ENCODE measurements at places on chromosomes 5 and 9. TPM values are rescaled to one million over a fixed set of nuclear protein-coding genes. Genes with fewer than 3 reads are reported as not detected.

GRCh38 chr9:78210841-78211301 is 25.0 kb upstream of the CEP78 start:
- DNase-seq, result no peak

GRCh38 chr5:108743319-108743718 is 4.4 kb upstream of the FER start:
- DNase-seq, result no peak

DNA sequence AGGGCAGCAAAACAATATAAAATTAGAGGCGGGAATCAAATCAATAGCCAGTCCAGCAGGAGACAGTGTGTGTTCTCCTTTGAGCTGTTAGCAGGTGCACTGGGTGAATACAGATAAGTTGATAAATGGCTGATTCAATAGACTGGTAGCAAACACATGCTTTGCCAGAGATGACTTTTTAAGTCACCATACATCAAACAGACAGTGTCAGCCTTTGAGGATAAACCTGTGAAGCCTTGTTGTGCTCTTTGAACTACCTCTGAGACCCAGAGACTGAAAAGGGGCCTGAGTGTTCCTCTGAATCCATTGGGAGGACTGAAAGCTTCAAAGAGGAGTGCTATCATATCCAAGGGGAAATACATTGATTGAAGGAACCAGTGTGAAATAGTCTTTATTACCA is 301.9 kb downstream of the RASEF start:
- DNase-seq, result no peak

- no peak for DNase-seq
These were observed 200.3 kb downstream of the TRPM3 start for GRCh38 chr9:70921136-70921535.

The FAM78A gene
- 23.3 TPM for total RNA-seq

All from spleen (tissue), 13 donors.